ENCODE measurements at places on chromosomes 7 and 10.

- DNase-seq = no peak
These were observed 175.3 kb downstream of the JAZF1 start for GRCh38 chr7:28005075-28005846.

GRCh38 chr7:154827007-154827406 is 175.9 kb downstream of the PAXIP1 start:
- DNase-seq = no peak

- no peak for DNase-seq
These were observed 71.5 kb upstream of the LRRC17 start for GRCh38 chr7:102841290-102841689.

DNA sequence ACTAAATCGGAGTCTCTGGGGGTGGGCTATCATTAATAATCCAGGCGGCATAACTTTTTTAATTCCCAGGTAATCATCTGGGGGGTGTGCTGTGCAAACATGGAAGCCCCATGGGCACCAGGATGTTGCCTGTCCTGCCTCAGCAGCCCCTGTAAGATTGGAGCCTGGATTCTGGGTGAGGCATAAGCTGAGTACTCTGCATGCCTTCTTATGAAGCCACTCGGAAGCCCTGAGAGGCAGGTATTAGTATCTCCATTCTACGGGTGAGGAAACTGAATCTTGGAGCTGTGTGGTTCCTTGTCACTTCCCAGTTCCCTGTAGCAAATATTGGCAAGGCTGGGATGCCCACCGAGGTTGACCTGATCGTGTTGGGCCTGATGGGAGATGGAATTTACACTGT is 7.4 kb upstream of the OPN4 start:
- DNase-seq = no peak

GRCh38 chr7:64515330-64515729 is 47.5 kb downstream of the ZNF680 start:
- DNase-seq = no peak

Measured in T-helper 2 cell treated with Interferon-gamma antibody and Interleukin-4, amounts not matched to agents 5 μg/mL and 100 μg/mL, for 36 hours (primary cell).